ENCODE measurements at places on chromosomes 5 and 9.
A peak's percentile ranks its signal among the peaks of the same experiment; 100 is the strongest.

DNA sequence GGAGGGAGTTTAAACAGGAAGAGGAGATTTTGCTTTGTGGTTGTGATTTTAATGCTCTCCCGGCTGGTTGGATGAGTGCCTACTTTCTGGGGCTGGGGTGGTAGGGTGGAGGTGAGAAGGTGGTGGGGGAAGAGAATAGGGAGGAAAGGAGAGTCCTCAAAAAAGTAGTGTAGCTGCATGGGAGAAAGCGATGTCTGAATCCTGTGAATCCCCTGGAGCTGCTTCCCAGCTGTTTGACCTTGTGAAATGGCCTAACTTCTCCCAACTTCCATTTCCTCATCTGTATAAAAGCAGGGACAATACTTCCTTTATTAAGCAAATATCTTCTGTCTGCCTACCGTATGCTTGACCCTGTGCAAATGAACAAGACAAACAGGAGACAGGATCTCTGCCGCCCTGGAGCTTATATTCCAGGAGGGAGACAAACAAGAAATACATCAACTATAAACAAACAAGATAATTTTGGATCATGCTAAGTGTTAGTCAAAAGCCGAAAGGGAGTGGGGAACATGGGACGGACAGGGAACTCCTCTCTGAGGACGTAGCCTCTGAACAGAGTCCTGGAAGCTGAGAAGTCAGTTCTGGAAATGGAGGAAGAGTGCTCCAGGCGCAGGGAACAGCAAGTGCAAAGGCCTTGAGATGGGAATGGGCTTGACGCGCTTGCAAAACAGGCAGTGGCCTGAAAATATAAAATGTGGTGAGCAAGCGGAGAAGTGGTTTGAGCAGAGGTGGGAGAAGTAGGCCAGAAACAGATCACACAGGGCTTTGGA lies 103.5 kb downstream of the SPRY4 start:
- no peak for DNase-seq

GRCh38 chr5:174843263-174844250 lies 119.2 kb downstream of the MSX2 start:
- DNase-seq = no peak

DNA sequence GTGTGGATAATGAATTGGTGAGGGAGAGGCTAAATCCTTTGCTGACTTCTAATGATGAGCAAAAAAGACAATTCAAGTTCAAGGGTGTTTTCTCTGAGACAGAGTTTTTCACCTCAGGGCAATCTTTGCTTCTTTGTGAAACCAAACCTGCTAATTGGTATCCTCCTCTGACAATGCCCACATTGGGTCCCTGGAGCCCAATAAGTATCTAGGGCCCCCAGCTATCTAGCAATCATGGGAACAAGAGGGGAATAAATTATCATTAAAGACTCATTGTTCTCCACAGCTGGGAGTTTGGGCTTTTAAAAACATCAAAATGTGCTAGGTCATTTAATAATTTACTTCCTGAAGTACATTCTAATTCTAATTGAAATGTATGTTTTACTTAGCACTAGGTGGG lies 227.3 kb downstream of the TMEM167A start:
- no peak for DNase-seq

GRCh38 chr9:37952731-37953130 lies 48.8 kb upstream of the SLC25A51 start:
- peak; percentile 92 for DNase-seq

DNA sequence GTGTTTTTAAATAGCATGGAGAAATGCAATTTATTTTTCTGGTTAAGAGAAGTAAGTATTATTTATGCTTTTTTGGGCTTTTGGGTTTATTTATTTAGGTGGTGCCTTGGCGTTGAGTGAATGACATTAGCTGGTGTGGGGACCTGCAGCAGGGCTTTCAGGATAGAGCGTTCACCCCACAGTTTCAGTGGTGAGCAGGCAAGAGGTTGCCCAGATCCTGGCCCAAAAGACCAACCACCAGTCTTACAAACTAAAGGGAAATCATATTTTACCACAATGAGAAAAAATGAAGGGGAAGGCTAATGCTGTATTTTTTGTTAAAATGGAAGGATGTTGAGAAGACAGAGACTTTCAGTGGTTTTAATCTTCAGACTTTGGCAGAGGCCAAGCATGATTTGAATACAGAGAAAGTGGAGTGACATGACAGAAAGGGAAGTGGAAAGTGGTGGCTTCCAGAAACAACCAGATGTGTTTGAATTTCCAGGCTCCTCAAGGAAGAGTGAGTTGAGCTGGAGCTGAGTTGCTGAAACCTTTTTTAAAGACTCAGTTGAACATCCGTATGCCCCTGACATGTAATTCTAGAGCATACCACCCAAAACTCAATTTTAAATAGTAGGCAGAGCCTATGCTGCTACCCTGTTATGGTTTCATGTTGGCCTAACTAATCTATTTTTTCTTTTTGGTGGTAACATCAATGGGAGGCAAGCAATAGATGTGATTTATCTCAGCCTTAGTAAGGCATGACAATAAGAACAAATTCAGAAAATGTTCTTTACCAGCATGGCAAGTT lies 94.8 kb downstream of the AOPEP start:
- no peak for DNase-seq

- DNase-seq = no peak
Observed at GRCh38 chr9:76643399-76644117, 120.7 kb upstream of the PCA3 start.

DNA sequence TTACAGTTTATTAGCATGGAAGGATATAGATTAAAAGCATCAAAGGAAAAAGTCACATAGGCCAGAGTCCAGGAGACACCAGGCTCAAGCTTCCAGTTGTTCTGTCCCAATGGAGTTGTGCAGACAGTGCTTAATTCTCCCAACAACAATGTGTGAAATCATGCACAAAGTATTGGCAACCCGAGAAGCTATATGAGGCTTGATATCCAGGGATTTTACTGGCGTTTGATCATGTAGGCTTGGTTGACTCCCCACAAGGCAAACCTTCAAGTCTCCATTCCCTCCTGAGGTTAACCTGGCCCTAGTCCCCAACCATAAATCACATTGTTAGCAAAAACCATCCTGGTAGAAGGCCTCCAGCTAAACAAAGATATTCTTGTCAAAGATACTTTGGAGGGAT lies 141.5 kb downstream of the ADAMTS19 start:
- no peak for DNase-seq

DNA sequence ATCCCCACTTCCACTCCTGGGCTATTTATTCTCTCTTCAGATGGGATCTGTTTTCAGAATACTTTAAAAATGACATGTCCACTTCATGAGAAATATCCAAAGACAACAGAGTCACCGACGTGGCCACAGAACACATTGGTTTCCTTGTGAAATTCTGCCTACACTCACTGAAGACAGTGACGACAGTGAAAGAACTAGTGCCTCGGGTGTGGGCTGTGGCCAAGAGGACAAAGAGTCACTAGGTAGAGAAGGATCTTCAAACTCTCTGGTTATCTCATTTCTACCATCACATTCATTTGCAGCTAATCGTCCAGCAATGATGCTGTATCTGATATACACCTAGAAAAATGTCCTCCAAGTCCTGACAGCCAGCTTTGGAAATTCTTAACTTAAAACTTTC lies 59.1 kb downstream of the HABP4 start:
- no peak for DNase-seq

GRCh38 chr9:120875954-120876841 lies 790 bp downstream of the PHF19 start:
- DNase-seq = peak; percentile 86

GRCh38 chr9:35035851-35036701 lies 36.3 kb downstream of the VCP start:
- DNase-seq = no peak

- no peak for DNase-seq
Observed at GRCh38 chr9:128168731-128169308, 8.8 kb downstream of the BBLN start.
